ENCODE measurements at places on chromosomes 16 and 17.

DNA sequence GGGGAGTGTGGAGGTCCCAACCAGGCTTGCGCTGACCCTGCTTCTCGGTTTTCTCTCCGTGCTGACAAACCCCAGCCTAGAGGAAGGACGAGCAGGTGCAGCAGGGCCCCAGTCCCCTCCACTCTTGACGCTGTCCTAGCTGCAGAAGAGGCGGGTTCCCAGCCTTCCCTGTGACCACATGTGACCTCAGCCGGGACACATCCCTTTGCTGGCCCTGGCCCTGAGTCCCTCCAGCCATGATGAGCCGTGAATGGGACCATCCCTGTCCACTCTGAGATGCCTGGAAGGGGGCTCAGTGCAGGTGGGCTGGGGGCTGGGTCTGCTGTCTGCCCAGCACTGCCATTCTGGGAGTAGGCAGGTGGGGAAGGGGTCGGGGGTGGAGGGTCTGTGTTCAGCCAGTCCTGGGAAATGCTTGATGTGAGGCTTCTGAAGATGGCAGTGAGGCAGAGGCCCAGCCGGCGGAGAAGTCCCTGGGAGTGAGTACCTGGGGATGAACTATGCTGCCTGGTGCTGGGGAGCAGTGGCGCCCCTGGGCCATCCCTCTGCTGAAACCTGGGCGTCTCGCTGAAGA lies 1.9 kb upstream of the TUBB3 start:
- no peaks in the 10 kb centered on the region for H3K36me3 ChIP-seq
- no peak overlapping the region for H3K4me3 ChIP-seq
- no peak overlapping the region for H3K27ac ChIP-seq
- no peak for DNase-seq

- no peak overlapping the region for H3K4me3 ChIP-seq
- no peak overlapping the region for H3K27ac ChIP-seq
- no peaks in the 10 kb centered on the region for H3K27me3 ChIP-seq
- peak; percentile 43 for DNase-seq
Observed at GRCh38 chr17:67293251-67294203, 48.5 kb upstream of the HELZ start.

- H3K4me1 ChIP-seq, result no peaks in the 10 kb centered on the region
- H3K4me3 ChIP-seq, result no peak overlapping the region
- no peaks in the 10 kb centered on the region for H3K36me3 ChIP-seq
- no peak overlapping the region for H3K27ac ChIP-seq
Observed at GRCh38 chr17:2718150-2718938, 6.8 kb upstream of the CLUH start.

DNA sequence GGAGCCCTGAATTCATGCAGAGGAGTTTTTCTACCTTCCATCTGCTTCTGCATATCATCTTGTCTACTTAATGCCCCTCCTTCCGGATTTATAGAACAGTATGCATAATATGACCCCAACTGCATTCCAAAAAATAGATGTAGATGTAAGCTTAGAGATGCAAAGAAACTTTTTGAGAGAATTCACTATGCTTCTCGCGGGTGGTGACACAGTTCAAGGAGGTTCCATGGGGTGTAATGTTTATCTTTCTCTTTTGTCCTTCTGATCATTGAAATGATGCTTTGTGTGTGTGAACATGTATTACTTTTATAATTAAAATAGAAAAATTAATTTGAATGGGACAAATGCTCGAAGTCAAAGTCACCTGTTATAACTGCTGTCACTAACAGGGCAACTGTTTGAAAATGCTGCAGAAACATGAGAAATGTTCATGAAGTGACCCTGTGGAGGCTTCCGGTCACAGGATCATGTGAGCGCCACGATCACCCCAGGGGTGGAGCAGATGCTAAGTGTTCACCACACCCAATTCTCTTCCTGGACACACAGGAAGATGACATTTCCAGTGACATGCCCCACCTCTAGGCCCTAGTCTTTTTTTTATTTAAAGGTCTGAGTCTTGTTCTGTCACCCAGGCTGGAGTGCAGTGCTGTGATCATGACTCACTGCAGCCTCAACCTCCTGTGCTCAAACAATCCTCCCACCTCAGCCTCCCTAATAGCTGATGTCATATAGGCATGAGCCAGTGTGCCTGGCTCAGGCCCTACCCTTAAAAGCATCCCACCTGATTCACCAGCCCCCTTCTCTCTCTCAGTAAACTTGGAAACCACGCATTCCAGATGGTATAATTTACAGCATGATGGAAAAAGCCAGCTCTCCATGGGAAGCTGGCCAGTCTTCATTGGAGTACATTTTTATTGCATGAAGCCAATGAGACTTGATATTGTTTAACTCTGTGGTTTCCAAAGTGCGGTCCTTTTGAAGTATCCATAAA lies 21.0 kb upstream of the AGRP start:
- peak overlapping the region; percentile 28 for H3K27ac ChIP-seq
- peak; percentile 8 for DNase-seq
- H3K27me3 ChIP-seq, result no peaks in the 10 kb centered on the region
- H3K36me3 ChIP-seq, result no peaks in the 10 kb centered on the region
- peaks cover 23% of the 10 kb centered on the region for H3K4me1 ChIP-seq

DNA sequence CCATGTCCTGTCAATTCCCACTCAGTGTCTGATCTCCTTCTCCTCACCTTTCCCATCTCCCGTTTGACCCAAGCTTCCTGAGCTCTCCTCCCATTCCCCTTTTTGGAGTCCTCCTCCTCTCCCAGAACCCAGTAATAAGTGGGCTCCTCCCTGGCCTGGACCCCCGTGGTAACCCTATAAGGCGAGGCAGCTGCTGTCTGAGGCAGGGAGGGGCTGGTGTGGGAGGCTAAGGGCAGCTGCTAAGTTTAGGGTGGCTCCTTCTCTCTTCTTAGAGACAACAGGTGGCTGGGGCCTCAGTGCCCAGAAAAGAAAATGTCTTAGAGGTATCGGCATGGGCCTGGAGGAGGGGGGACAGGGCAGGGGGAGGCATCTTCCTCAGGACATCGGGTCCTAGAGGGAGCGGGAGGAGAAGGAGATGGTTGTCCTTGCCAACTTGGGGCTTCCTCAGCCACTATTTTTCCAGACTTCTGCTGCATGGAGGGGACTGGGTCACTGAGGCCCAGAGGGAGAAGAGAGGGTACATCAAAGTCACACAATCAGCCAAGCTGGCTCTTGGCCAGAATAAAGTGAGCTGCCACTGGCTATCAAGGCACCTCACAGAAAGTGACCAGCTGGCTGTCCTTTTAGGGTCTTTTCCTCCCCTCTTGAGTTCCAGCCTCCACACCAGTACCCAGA lies 1.9 kb upstream of the TBC1D10B start:
- no peaks in the 10 kb centered on the region for H3K36me3 ChIP-seq
- peaks cover 36% of the 10 kb centered on the region for H3K4me1 ChIP-seq
- peak overlapping the region; percentile 61 for H3K27ac ChIP-seq
- no peaks in the 10 kb centered on the region for H3K27me3 ChIP-seq
- no peak overlapping the region for H3K4me3 ChIP-seq
- no peak for DNase-seq

- no peaks in the 10 kb centered on the region for H3K4me1 ChIP-seq
- H3K4me3 ChIP-seq, result no peak overlapping the region
- no peak for DNase-seq
- H3K27me3 ChIP-seq, result no peaks in the 10 kb centered on the region
Observed at GRCh38 chr17:63819585-63820537, 7.4 kb upstream of the PSMC5 start.

GRCh38 chr17:58267347-58268324 lies 13.1 kb downstream of the MPO start:
- H3K4me1 ChIP-seq, result no peaks in the 10 kb centered on the region
- H3K36me3 ChIP-seq, result no peaks in the 10 kb centered on the region
- no peak for DNase-seq
- H3K27ac ChIP-seq, result no peak overlapping the region
- no peak overlapping the region for H3K4me3 ChIP-seq

- no peak overlapping the region for H3K27ac ChIP-seq
- no peak for DNase-seq
- H3K36me3 ChIP-seq, result no peaks in the 10 kb centered on the region
- H3K4me1 ChIP-seq, result no peaks in the 10 kb centered on the region
- H3K4me3 ChIP-seq, result no peak overlapping the region
- no peaks in the 10 kb centered on the region for H3K27me3 ChIP-seq
Observed at GRCh38 chr17:78458736-78459335, 80.4 kb downstream of the PGS1 start.

GRCh38 chr17:82750241-82750908 lies 1.5 kb upstream of the TBCD start:
- no peak overlapping the region for H3K27ac ChIP-seq
- peaks cover 11% of the 10 kb centered on the region for H3K4me1 ChIP-seq
- H3K36me3 ChIP-seq, result no peaks in the 10 kb centered on the region
- H3K4me3 ChIP-seq, result no peak overlapping the region

DNA sequence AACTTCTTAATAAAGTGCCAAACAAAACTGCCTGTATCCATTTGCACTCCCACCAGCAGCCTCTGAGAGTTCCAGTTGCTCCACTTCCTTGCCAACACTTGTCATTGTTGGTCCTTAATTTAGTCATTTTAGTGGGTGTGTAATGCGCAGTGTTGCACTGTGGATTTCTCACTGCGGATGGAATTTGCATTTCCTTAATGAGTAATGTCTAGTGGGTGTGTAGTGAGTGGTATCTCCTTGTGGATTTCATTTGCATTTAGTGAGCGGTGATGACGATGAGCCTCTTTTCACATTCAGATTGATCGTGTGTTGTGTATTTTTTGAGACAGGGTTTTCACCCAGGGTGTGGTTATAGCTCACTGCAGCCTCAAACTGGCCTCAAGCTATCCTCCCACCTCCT lies 4.1 kb upstream of the MSLN start:
- no peaks in the 10 kb centered on the region for H3K27me3 ChIP-seq
- no peaks in the 10 kb centered on the region for H3K36me3 ChIP-seq
- H3K4me3 ChIP-seq, result no peak overlapping the region
- DNase-seq, result no peak
- H3K27ac ChIP-seq, result no peak overlapping the region

DNA sequence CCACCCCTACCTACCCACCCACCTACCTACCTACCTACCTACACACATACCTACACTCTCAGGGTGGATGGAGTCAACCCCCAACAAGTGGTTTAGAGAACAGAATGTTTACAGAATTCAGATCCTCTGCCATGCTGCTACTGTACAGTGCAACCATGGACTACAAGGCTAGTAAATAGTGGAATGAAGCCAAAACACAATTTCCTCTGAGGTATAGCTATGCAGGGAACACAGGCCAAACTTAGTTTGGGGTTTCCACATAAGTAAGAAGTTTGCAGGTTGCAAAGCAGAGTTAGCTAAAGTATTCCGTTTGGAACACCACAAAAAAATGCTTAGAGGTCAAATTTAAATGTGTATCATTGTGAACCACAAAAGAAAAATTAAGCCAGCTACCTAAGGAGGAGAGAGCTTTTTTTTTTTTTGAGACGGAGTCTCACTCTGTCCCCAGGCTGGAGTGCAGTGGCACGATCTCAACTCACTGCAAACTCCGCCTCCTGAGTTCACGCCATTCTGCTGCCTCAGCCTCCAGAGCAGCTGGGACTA lies 2.7 kb upstream of the AP1G1 start:
- DNase-seq, result no peak
- H3K36me3 ChIP-seq, result no peaks in the 10 kb centered on the region
- no peak overlapping the region for H3K27ac ChIP-seq
- no peak overlapping the region for H3K4me3 ChIP-seq
- no peaks in the 10 kb centered on the region for H3K27me3 ChIP-seq

DNA sequence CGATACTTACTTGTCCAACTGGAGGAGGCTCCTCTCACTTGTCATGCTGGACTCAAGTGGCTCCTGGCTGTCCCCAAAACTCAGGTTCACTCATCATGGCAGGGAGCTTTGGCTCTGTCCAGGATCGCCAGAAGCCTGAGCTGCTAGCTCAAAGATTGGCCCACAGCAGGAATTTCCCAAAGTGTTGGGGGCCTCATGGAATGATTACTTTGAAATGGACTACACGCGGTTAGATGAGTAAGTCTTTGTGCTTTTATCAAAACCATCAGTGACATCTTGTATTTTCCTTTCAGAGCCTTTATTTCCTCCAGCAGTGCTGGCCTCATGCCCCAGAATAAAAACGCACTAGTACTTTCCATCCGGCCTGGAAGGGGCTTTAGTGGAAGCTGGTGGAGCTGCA lies 29.2 kb upstream of the PHB1 start:
- peaks cover 7% of the 10 kb centered on the region for H3K27me3 ChIP-seq
- no peaks in the 10 kb centered on the region for H3K36me3 ChIP-seq
- no peak for DNase-seq
- H3K4me1 ChIP-seq, result no peaks in the 10 kb centered on the region
- no peak overlapping the region for H3K27ac ChIP-seq

DNA sequence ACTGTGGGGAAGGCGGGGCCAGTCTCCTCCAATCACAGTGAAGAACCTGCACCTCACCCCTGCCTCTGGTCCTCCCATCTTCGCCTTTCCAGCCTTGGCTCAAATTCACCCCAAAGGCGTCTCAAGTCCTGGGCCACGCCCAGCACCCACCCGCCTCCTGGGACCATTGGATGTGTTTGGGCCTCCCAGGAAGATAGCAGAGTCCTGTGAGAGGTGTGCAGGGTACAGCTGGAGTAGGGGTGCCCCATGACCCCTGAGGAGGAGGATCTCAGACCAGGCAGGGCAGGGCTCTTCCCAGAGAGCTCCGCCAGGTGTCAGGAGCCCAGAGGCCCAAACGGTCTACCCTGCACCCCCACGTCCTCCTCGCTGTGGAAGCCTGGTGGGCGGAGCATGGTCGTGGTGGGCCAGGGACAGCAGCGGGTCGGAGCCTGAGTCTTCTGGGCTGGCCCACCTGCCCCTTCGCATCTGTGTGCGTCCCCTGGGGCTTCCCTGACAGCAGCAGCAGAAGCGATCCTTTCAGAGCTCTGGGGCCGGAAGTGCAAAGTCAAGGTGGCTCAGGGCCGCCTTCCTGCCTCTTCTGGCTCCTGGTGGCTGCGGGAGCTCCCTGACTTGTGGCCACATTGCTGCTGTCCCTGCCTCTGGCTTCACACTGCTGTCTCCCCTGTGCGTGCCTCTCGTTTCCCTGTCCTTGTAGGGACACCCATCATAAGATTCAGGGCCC lies 34.9 kb upstream of the ZNF469 start:
- H3K4me1 ChIP-seq, result peaks cover 5% of the 10 kb centered on the region
- no peaks in the 10 kb centered on the region for H3K36me3 ChIP-seq
- no peaks in the 10 kb centered on the region for H3K27me3 ChIP-seq
- H3K4me3 ChIP-seq, result no peak overlapping the region

DNA sequence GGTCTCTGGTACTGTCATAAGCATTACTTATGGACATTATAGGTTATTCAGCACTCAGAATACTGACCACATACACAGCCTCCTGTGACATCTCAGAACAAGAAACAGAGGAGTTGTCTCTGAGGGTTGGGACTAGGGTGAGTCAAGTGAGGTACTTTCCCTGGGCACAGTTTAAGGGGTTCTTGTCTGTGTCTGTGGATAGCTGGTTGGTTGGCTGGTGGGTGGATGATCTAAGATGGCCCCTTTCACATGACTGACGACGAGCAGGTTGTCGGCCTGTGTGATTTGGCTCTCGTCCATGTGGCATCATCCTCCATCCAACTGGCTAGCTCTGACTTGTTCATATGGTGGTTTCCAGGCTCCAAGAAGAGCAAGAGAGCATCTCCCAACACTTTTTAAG lies 163.9 kb downstream of the PRKCB start:
- H3K4me1 ChIP-seq, result no peaks in the 10 kb centered on the region
- DNase-seq, result no peak
- H3K4me3 ChIP-seq, result no peak overlapping the region

All from effector memory CD4-positive, alpha-beta T cell (primary cell).